ENCODE measurements at places on chromosomes 5 and 9. TPM values are rescaled to one million over a fixed set of nuclear protein-coding genes. Genes with fewer than 3 reads are reported as not detected.

CDO1 gene
- polyA plus RNA-seq: 1.1 TPM

GDNF gene
- not detected for polyA plus RNA-seq

ADGRV1 gene
- 2.7 TPM for polyA plus RNA-seq

DNA sequence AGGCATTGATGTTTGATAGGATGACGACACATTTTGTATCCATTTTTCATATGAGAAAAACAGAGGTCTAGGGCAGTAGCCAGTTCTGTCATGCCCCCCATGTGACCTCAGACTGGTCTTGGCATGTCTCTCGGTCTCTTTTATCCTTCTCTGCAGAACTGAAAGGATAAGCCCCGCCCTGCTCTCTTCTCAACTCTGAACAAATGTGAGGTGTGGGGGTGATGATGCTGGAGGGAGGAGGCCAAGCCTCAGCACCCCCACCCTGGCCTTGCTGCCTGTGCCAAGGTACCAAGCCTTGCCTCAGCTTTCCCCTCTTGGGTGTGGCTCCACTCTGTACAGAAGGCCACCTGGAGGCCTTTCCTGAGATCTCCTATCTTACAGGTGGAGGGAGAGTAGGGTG, 19.5 kb upstream of the CRB2 start:
- DNase-seq: no peak
- H3K4me3 ChIP-seq: no peak overlapping the region
- H3K27ac ChIP-seq: no peak overlapping the region
- no peaks in the 10 kb centered on the region for H3K4me1 ChIP-seq

DNA sequence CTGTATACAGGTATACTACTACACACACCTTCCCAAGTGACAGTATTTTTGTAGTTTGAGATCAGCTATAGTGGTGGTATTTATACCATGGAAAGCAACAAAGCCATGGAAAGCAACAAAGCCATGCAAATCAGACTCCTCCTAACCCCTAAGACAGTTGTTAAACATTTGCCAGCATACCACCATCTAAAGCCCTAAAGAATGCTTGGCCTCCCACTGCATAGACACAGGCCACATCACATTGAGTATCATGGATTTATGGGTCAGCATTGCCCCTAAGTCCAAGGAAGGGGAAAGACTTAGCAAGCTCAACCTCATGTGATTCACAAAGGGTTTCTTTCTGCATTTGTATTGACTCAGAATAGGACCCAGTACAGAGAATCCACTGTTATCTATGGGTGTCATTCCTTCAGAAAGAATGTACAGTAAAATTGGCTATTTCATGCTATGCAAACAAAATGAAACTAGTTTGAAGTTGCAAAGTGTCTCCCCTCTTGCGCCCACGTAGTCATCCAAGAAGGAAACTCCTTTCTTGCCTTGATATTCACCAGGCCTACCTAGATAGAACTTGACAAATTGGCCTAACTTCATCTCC, 70.4 kb upstream of the IQGAP2 start:
- H3K36me3 ChIP-seq: no peaks in the 10 kb centered on the region
- no peak overlapping the region for H3K27ac ChIP-seq

GRCh38 chr9:126724226-126724625, 80.6 kb upstream of the ZBTB43 start:
- H3K4me3 ChIP-seq: no peak overlapping the region
- peak; percentile 16 for DNase-seq
- no peaks in the 10 kb centered on the region for H3K27me3 ChIP-seq
- no peaks in the 10 kb centered on the region for H3K36me3 ChIP-seq
- H3K27ac ChIP-seq: no peak overlapping the region
- H3K4me1 ChIP-seq: no peaks in the 10 kb centered on the region
